ENCODE measurements at places on chromosomes 2 and 18.

DNA sequence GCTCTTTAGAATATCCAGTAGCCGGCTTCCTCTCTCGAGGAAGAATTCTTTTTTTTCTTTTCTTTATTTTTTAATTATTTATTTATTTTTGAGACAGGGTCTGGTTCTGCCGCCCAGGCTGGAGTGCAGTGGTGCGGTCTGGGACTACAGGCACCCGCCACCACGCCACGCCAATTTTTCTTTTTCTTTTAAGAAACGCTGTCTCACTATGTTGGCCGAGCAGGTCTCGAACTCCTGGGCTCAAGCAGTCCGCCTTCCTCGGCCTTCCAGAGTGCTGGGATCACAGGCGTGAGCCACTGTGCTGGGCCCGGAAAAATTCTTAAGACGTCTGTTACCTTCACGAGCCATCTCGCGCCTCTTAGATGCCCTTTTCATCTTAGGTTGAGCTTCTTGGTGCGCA, 931 bp upstream of the TMEM131 start:
- no peak for DNase-seq

GRCh38 chr2:200461846-200462710, 47.8 kb downstream of the KCTD18 start:
- DNase-seq: no peak

- no peak for DNase-seq
These were observed 48.2 kb upstream of the TFCP2L1 start for GRCh38 chr2:121333231-121333630.

- no peak for DNase-seq
These were observed 14.8 kb downstream of the SCN9A start for GRCh38 chr2:166360906-166361305.

DNA sequence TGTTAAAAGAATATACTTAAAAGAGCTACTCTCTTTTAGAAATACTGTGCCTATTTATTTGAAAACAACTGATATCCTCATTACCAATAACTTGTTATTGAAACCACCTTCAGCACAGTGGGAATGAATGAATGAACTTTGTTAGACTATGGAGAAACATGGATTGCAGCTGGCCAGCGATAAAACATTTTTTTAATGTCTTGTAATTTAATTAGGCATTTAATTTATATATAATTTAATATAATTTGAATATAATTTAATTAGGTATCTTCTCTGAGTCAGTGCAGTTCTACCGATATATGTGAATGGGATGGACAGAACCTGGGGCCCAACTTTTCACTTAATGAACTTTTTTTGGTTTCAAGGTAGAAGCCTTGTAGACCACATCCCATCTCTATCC, 94.4 kb downstream of the KCTD18 start:
- DNase-seq: no peak

DNA sequence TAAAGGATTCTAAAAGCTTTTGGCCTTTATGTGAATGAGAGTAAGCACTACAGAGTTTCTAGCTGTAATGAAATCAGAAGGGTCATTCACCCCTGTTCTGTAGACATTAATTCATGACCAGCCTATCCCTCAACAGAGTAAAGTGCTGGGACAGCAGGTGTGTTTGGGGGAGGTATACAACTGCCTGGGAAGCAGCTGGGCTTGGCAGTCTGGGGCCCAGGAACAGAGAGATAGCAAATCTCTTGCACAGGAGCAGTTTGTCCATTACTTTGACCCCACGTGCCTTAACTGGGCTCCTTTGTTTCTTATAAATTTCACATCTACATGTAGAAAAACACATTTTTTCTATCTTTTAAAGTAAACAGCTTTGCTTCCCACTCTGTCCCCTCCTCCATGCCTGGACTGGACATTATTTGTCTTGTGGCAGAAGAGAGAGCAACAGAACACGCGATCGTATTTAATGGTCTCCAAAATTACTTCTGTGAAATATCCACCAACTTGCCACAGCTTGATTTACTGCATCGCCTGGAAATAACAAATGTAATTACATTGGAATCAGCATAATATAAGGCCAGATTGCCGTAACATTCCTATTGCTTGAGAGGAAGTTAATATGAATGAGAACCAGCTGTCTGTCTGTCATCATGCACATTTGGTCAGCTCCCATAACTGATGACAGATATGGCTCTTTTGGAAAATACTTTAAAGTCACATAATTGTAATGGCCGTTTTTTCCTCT, 263.8 kb downstream of the RBM43 start:
- no peak for DNase-seq
